ENCODE measurements at places on chromosomes 7 and 10. TPM values are rescaled to one million over a fixed set of nuclear protein-coding genes. Genes with fewer than 3 reads are reported as not detected.

The PITX3 gene
- total RNA-seq: not detected

- DNase-seq: no peak
Measured at GRCh38 chr7:44762726-44763522, 14.3 kb downstream of the ZMIZ2 start.

DNA sequence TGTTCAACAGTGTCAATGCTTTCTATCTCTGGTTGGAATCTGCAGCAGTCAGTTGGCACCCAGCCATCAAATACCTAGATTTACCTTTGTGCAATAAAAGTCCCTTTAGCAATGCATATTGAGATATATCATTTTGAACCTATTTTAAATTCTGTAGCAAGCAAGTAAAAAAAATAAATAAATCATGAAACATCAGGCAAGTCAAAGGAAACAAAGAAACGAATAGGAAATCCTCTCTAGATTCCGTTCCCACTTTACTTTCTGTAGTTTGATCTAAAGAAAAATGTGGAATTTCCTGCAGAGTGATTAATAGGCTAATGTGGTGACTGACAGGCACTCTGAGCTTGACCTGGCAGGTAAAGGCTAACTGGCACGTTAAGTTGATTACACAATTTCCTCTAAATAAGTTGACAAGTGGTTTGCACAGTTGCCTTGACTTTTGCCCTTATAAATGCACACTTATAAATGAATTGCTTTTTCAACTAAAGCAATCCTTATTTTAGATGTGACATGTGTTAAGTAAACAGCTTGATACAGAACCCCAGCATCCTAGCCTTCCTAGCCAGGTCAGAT, 208.1 kb upstream of the TCF7L2 start:
- DNase-seq: no peak

DNA sequence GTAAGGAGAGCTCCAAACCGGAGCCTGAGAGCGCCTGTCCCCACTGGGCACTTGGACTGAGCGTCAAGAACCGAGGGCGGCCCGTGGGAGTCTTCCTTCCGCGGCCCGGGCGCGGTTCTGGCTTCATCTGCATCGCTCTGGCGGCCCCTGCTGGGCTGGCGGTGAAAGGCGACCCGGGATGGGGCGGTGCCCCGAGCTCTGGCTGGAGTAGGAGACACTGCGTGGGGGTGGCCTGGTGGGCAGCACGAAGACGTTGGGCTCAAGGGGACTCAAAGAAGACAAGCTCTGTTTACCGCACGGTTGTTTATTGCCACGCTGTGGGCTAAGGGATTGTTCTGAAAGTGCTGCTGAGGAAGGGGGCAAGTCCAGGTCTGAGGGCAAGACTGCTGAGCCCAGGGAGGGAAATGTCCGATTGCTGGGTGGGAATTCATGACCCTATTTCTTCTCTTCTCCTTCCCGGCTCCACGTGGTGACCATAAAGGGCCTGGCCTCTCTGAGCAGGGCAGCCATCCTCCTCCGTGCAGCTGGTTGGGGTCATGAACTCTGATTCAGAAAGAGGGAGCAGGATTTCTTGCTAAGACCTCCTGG, 29.8 kb downstream of the PLAU start:
- peak; percentile 54 for DNase-seq

DNA sequence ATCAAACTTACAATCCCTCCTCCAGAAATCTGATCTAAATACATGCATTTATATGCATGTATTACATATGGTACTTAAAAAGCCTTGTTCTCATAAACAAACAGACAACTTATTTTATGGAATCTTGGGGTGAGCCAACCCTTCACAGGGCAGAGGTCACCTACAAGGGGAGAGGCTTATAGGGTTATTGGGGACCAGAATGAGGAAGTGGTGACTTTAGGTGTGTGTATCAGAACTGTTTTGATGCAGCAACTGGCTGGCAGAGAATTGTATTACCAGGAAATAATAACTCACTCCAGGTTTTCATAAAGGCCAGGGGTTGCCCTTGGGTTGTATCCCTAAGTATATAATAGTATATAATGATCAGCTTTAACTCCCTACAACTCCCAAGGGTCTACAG, 91.1 kb downstream of the SVIL start:
- no peak for DNase-seq

GRCh38 chr10:11602358-11602757, 9.1 kb downstream of the USP6NL start:
- no peak for DNase-seq

DNA sequence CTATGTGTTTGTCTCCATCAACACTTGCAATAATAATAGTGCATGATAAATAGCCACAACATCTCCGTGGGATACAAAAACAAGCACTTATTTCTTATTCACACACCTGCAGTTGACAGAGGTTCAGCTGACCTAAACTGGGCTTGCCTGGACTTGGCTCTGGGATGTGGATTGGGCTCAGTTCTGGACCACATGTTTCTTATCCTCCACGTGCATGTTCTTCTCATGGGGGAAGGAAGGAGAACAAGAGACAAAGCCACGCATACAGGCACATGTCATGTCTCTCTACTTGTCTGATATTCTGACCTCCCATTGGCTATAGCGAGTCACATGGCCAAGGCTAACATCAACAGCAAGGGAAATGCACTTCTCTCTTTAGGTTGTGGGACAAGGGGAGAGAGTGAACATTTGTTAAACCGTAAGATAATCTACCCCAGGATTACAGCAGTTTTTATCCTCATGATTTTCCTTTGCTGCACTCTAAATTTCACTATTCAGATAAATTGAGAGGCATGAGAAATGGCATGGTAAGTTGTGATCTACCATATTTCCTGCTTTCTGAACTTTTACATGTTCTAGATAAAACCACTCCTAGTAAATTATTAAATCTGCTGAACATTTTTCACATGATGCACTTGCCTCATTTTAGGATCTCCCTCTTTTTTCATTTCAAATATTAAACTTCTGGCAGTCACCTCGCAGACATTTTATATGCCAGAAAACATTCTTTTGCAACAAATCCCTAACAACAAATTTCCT, 33.7 kb downstream of the CFAP58 start:
- DNase-seq: no peak

- DNase-seq: no peak
Measured at GRCh38 chr7:93140582-93141191, 7.5 kb downstream of the SAMD9L start.

DNA sequence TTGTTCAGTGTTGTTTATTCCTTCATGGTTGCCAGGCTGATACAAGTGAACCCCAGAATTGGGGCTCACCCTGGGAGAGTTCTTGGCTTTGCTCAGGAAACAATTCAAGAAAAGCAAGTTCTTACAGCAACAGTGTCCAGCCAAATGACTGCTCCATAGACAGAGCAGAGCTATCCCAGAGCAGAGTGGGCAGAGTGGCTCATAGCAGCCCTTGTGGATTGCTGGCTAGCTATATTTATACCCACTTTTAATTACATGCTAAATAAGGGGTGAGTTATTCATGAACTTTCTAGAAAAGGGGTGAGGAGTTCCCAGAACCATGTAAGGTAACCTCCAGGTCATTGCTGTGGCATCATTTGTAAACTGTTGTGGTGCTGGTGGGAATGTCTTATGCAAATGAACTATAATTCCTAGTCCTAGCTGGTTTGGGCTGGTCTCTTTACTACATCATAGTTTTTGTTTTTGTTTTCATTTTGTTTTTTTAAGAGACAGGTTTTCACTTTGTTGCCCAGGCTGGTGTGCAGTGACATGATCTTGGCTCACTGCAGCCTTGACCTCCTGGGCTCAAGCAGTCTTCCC, 59.9 kb upstream of the HBP1 start:
- DNase-seq: no peak

DNA sequence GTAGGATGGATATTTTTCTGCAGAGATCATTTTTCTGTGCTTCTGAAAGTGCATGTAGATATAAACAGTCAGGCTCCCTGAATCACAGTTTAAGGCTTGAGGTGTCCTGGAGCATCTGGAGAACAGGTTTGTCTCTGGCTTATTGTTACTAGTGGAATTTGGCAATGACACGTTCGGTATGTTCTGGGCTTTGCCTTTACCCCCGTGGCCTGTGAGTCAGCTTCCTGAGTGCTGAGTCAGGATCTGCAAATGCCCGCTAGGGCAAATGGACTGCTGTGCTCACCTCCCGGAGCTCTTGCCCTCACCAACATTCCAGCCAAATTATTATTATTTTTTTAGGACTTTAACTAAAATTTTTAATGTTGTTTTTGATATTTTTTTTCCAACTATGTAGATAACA, 192.5 kb upstream of the PRSS1 start:
- peak; percentile 94 for DNase-seq

DNA sequence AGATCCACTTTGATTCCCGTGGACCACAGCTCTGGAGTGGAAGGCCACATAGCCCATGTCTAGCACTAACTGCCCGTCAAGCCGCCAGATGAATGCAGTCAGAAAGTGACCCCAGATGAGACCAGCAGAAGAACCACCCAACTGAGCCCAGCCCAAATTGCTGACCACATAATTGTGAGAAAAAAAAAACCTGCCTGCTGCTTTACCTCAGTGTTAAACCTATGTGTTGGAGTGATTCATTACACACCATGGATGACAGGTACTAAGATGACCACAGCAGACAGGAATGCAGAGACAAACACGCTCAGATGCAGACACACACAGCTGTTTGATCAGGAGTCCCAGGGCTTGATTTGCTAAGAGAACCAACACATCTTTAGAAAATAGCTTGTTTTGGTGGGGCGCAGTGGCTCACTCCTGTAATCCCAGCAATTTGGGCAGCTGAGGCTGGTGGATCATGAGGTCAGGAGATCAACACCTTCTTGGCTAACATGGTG, 168.1 kb upstream of the PPP2R2D start:
- DNase-seq: no peak

All from fibroblast of lung (primary cell).